CD4-positive, alpha-beta T cell treated with Interleukin-10 for 1 hour (primary cell): ENCODE measurements at places on chromosomes 4 and X.

GRCh38 chr4:6771229-6771671, 11.3 kb upstream of the KIAA0232 start:
- no peak for DNase-seq

DNA sequence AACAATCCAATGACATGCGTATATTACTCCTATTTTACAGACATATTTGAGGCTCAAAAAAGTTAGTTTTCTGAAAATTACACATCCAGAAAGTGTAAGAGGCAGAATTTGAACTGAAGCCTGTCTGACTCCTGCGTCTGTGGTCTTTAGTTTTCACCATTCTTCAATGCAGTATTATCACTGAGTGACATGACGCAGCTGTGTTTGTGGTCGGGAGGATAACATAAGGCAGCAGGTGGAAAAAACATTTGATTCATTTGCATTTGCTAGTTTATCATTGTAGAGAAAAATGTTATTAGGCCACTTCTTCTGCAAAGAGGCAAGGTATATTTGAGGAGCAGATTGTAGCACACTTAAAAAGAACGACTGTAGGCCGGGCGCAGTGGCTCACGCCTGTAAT, 186.7 kb downstream of the TENM3 start:
- DNase-seq, result no peak

DNA sequence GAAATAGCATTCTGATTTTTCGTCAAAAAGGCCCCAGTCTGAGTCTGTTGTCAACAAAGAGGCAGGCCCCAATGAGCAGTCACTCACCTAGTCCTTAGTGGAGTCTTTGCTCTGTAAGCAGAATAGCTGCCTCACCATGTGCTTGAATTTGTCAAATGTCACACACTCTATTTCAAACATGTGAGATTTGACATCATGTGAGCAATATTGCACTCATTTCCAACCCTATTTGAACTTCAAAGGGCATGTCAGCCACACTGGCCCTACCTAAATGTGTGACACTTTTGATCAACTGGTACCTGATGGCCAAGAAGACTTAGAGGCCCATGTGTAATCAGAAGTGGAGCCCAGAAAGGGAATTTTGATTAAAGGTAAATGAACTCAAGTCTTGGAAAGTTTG, 59.4 kb upstream of the PLAC1 start:
- DNase-seq, result no peak

GRCh38 chr4:787561-787981, 38.4 kb downstream of the CPLX1 start:
- DNase-seq, result no peak

- no peak for DNase-seq
Measured at GRCh38 chr4:948936-949300, 16.7 kb downstream of the TMEM175 start.

DNA sequence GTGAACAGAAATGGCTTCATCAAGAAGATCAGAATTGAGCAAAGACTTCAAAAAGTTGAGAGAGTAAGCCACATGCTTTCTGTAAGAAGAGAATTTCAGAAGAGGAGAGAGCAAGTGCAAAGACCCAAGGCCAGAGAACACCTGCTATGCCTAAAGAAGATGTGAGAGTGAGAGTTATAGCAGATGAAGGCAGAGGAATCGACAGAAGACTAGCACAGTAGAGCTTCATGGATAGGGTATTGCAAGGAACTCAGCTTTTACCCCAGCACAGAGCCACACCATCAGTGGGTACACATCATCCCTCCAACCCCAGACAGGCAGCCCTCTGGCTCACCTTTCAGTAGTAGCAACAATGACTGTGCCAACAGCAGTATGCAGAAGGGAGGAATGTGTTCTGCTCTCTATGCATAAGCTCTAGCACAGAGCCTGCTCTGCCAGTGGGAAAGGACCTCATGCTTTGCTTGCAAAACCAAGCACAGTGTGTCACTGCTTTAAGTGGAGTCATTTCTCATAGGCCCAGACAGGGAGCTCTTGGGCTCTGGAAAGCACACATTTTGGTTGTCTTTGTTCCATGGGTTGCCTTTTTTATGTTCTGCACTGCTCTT, 318.6 kb downstream of the NAF1 start:
- DNase-seq, result no peak

GRCh38 chr4:13294961-13295605, 189.1 kb downstream of the RAB28 start:
- no peak for DNase-seq

- no peak for DNase-seq
Measured at GRCh38 chr4:94216394-94216793, 8.7 kb downstream of the SMARCAD1 start.

GRCh38 chrX:14616301-14616700, 87.0 kb downstream of the GLRA2 start:
- no peak for DNase-seq

DNA sequence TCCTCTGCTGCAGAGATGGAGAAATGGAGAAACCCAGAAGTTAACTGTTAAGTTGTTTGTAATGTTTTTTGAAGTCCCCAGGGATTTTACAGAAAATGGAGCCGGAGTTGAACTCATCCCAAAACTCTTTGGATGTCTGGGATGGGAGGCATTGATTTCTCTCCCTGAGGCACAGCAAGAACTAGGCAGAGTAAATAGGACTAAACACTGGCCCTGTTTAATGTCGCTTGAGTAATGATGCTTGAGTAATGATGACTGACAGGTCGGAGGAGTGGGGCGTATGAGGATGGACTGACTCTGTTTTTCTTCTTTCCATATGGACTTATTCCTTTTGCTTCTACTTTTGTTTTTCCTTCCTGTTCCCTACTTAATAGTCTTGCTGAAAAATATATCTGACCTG, 69.9 kb downstream of the ARHGAP10 start:
- no peak for DNase-seq

GRCh38 chrX:96861661-96862060, 22.0 kb upstream of the RPA4 start:
- DNase-seq, result no peak
